ENCODE measurements at places on chromosomes 13 and 19. TPM values are rescaled to one million over a fixed set of nuclear protein-coding genes. Genes with fewer than 3 reads are reported as not detected.

CRX gene
- total RNA-seq: not detected

DNA sequence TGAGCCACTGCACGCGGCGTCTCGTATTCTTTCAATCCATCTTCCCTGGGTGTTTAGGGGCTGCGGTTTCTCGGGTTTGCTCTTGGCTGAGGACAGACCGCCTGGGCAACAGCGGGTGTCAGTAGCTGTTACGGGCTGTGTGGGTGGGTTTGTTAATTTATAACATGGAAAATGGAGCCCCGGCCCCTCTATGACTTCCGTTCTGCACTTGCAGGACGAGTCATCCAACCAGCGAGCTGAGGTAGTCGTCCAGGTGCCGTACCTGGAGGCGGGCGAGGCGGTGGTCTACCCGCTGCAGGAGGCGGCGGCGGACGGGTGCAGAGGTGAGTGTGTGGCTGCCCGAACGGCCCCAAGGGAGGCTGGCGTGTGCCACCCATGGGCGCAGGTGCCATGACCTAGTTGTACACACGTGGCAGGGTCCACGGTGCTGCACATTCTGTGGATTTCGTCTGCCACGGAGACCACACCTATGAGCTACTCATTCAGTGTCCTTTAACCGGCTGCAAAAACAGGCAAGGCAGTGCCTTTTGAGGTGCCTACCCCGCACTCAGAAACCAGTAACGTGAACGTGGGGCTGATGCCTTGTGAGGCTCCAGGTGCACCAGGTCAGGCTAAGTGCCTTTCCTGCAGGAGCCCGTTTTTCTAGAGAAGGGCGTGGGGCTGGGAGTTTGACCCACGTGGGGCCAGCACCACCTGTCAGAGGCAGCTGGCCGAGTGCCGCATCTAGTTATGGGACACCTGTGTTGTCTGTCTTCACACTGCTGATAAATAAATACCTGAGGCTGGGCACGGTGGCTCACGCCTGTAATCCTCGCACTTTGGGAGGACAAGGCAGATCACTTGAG is 10.9 kb downstream of the POLR2E start:
- DNase-seq: peak; percentile 29

DNA sequence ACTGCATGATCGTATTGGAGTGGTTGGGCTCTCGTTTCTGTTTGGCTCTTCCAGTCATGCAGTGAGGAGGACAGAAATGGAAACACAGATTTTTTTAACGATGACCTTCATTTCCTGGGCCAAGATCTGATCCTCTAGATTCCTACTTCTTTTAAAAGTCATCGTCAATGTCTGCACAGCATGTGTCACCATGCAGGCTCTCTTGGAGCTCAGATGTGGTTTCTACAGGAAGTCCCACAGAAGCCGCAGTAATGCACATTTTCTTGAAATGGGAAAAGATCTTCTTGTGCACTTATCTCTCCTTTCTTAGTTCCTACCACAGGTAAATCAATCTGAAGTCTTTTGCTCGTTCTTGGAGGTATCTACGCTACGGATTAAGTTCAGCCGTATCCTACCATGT is 626.9 kb downstream of the EFNB2 start:
- no peak for DNase-seq

- DNase-seq: peak; percentile 20
Observed at GRCh38 chr13:33644581-33645543, 173.1 kb upstream of the RFC3 start.

- DNase-seq: no peak
Observed at GRCh38 chr13:51494156-51494555, 41.3 kb upstream of the INTS6 start.

ZNF320 gene
- total RNA-seq: 9.3 TPM

DNA sequence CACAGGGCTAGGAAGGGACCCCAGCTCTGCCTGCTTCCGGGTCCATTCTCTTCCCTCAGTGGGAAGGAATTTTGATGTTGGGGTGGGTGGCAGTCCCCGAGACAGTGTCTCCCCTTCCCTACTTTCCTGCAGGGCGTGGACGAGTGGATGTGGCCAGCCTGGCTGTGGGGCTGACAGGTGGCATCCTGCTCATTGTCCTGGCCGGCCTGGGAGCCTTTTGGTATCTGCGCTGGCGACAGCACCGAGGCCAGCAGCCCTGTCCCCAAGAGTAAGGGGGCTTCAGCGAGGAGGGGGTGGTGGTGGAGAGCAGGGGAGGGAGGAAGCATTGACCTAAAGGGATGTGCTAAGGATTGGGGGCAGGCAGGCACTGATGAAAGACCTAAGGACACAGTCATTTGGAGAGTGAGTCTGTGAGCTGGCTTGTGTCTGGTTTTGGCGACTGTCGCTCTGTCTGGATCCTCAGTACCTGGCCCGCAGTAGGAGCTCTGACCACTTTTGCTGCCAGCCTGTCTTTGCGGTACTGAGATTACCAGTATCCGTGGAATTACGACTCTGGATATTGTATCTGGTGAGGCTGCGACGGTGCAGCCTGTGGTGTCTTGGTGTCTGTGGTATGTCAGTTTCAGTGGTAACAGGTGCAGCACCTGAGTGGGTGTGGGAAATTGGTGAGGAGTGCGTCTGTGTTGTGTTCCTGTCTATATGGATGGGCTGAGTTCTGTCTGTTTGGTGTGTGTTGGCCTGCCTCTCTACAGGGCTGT is 2.4 kb upstream of the PRR12 start:
- DNase-seq: no peak

SLC10A2 gene
- not detected for total RNA-seq

GRCh38 chr19:31285744-31286143 is 63.5 kb downstream of the TSHZ3 start:
- DNase-seq: no peak

DNA sequence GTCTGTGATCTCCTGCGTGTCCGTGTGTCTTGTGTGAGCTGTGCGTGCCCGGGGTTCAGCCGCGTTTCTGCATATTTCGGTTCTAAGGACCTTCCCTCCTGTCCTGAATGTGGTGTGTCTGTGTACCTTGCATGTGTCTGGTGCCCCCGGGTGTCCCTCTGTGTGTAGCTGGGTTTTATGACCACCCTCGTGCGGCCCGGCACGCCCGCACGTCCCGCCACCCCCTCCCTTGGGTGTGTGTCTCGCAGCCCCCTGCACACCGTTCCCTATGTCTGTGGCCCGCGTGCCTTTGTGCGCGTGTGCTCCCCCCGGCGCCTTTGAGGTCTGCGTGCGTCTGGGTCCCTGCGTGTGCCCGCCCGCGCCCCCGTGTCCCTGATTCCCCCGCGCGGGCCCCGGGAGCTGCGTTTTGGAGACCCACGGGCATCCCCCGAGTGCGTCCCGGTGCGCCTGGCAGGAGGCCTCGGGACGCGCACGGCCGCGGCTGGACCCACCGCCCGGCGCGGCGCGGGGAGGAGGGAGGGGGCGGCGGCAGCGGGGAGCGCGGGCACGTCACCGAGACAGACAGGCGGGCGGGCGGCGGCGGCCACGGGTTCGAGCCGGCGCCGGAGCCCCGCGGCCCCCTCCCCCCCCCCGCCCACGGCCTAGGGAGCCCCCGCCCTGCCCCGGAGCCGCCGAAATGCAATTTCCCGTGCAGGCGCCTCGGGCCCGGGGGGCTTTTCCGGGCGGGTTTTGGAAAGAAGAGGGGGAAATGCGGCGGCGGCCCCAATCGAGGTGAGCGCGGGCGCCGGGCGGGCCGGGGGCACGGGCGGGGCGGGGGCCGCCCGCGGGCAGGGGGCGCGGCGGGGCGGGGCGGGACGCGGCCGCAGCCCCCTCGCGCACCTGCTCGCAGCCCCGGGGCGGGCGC is 12.0 kb upstream of the NANOS3 start:
- DNase-seq: peak; percentile 41

- no peak for DNase-seq
Observed at GRCh38 chr19:50427318-50427925, 5.3 kb upstream of the MYBPC2 start.

FAM83E gene
- total RNA-seq: not detected

GRCh38 chr13:74973935-74974879 is 507.8 kb downstream of the TBC1D4 start:
- no peak for DNase-seq

- no peak for DNase-seq
Observed at GRCh38 chr13:41710771-41711170, 250.1 kb downstream of the VWA8 start.

GRCh38 chr13:111117289-111117688 is 2.2 kb downstream of the ARHGEF7 start:
- DNase-seq: no peak

CELF5 gene
- not detected for total RNA-seq

TTYH1 gene
- 1.6 TPM for total RNA-seq

C19orf73 gene
- total RNA-seq: 1.2 TPM

Data from left ventricle myocardium superior (tissue), 1 donor.